Cerebellar nuclear complex (tissue), 1 donor: ENCODE measurements at places on chromosomes 3 and 15.

- no peak for DNase-seq
Observed at GRCh38 chr3:185046603-185047002, 106.3 kb downstream of the C3orf70 start.

- no peak for DNase-seq
Observed at GRCh38 chr3:12044860-12045259, 40.7 kb downstream of the SYN2 start.

DNA sequence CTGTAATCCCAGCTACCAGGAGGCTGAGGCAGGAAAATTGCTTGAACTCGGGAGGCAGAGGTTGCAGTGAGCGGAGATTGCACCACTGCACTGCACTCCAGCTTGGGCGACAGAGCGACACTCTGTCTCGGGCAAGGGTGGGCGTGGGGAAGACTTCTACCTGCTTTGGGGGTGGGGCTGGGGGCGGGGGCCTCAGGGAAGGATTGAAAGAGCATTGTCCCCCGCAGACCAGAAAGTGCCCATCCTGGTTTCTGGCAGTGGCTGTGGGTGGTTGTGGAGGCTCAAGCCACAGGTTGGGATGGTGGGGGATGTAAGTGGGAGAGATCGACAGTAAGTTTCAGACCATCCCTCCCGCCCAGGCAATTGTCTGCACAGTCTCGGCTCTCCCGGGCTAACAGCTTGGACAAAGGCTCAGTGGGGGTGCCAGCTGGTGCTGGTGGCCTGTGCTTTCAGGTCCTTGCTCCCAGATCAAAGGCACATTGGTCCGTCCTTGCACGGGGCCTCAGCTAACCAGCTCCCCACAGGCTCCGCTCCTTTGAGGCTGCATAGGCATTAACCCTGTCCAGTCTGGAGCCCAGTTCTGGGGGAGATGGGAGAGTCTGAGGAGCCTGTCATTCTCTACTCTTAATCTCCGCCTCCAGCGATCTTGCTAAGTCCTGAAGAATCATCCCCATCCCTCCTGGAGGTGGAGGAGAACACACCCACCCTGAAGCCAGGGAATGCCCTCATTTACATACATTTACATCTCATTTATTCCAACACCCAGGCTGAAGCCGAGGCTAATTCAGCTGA lies 8.6 kb downstream of the SCN5A start:
- DNase-seq: no peak

DNA sequence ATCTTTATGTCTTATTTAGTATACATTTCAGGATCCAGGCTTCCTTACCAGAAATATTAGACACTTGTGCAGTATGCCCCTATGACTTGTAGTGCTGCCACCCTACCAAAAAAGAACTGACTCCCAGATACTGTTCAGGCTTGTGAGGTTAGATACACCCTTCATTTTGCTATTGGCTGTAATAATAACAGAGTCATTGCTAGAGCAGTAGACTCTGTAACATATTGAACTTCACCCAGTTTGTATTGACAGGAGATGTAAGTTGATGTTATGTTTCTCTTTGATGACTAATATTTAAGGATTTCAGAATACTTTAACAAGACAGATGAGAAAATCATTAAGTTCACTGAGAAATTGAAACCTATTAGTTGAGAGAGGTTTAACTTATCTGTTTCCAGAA lies 32.9 kb downstream of the RNF111 start:
- DNase-seq: no peak

GRCh38 chr3:159732172-159733111 lies 256.2 kb upstream of the IL12A start:
- no peak for DNase-seq

DNA sequence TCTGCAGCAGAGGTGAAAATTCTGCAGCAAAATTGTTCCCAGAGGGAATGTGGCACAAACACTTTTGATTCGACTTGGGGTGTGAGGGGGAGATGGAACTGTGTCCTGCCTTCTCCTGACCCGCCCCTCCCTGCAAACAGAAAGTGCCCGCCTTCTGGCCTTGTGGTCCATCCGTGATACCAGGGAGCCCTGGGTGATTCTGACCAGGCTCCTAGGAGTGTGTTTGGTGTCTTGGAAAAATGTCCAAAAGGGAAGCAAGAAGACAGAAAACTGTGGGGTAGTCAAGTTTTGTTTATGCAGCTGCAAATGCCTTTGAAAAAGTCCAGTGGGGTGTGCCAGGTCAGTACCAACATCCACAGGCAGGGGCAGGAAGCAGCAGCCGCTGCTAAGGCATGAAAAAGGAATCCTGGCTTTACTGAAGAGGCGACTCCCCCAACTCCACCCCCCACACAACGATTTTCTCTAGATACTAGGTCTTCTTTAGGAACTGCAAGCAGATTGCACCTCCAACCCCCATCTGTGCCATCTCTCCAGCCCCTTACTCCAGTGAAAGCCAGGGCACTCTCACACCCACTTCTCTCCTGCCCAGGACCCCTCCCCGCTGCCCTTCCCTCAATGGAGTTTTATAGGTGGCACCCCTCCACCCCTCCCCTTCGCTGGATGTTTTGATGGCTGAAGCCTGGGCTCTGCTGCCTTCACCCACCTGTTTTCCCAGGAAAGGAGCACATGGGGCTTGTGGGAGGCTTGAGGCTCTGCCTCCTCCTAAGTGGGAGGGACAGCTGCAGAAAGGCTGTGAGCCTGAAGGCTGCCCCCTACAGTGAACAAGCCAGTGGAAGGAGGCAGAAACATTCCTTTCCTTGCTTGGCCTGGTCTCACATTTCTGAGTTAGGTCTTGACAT lies 82.4 kb upstream of the HERC1 start:
- no peak for DNase-seq

DNA sequence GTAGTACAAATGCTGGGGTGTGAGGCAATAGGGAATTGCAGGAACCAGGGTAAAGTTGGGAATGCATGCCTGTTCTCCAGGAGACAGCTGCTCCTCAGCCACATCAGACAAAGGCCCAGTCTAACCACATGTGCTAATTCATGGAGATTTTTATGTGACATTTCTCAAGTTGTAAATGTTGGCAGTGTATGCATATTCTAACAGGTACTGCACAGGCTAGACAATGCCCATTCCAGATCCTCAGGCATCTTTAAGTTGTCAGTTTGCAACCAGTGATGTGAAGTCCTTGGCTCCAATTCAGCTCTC lies 84.9 kb downstream of the EEFSEC start:
- DNase-seq: no peak

DNA sequence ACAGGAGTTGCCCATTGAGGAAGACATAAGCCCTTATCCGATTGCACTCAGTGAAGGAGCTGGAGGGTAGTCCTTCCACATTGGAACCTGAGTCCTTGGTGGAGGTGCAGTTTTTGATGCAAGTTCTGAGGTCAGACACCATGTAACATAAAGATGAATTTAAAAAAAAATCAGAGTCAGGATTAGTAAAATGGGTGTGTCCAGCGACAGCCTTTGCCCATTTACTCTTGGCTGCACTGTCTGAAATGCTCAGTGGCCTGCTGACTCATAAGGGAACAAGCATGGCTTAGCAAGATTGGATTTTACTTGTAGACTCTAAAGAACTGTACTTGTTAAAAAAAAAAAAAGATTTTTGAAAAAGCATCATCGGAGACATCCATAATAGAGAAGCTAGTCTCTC lies 241.1 kb upstream of the TOPAZ1 start:
- no peak for DNase-seq

DNA sequence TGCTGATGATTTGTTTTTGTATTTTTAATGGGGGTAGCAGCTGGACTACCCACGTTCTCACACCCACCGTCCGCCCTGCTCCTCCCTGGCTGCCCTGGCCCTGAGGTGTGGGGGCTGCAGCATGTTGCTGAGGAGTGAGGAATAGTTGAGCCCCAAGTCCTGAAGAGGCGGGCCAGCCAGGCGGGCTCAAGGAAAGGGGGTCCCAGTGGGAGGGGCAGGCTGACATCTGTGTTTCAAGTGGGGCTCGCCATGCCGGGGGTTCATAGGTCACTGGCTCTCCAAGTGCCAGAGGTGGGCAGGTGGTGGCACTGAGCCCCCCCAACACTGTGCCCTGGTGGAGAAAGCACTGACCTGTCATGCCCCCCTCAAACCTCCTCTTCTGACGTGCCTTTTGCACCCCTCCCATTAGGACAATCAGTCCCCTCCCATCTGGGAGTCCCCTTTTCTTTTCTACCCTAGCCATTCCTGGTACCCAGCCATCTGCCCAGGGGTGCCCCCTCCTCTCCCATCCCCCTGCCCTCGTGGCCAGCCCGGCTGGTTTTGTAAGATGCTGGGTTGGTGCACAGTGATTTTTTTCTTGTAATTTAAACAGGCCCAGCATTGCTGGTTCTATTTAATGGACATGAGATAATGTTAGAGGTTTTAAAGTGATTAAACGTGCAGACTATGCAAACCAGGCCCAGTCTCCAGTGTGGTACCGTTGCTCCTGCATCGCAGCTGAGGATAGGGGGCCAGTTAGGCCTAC lies 1.4 kb upstream of the FES start:
- DNase-seq: no peak

- DNase-seq: no peak
Observed at GRCh38 chr3:145248928-145249327, 912.1 kb downstream of the PLOD2 start.

DNA sequence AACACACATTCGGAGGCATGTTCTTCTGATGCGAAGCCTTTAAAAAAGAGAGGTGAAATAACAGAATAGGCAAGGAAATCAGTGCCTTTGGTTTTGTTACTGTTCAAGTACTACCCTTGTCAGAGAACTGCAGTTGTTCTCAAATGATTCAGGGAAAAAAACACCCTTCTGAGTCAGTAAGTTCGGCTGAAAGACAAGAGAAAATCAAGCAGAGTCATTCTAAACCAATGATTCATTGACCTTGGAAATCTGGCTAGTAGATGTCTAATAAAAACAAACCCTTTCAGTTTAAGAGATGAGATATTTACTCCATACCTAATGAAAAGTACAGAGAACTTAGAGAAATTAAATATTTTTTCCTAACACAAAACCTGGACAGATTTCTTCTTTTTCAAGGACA lies 72.7 kb upstream of the ABI3BP start:
- DNase-seq: no peak

GRCh38 chr3:86418861-86419260 lies 572.1 kb downstream of the VGLL3 start:
- DNase-seq: no peak

DNA sequence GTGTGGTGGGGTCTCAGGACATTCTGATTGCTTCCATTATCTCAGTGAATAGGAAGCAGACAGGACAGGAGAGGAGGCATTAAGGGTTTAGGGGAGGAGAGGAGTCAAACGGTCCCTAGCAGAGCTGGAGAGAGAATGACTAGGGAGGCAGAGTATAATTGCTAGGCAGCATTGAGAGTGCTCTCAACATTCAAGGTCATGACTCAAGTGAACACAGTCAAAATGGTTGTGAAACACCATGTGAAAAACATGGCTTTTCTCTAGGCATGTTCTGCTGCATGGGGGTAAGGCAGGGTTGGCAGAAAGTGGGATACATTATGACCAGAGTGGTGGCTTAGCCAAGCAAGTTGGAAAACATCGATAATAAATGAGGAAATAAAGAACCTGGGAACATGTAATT lies 19.5 kb upstream of the HRH1 start:
- DNase-seq: no peak

DNA sequence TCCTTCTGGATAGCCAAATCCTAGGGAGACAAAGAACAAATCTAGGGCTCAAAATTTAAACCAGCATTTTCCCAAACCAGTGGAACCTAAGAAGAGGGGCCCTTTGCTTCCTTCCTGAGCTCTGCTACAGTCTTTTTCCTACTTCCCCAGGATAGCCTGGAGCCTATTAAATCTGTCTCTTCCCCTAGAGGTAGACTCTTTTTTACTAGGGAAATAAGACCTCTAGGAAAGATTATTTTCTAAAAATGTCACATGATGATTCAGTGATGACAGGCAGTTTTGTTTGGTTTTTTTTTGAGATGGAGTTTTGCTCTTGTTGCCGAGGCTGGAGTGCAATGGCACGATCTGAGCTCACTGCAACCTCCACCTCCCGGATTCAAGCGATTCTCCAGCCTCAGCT lies 18.5 kb downstream of the RMDN3 start:
- DNase-seq: no peak
